ENCODE measurements at places on chromosomes 13 and 19.

DNA sequence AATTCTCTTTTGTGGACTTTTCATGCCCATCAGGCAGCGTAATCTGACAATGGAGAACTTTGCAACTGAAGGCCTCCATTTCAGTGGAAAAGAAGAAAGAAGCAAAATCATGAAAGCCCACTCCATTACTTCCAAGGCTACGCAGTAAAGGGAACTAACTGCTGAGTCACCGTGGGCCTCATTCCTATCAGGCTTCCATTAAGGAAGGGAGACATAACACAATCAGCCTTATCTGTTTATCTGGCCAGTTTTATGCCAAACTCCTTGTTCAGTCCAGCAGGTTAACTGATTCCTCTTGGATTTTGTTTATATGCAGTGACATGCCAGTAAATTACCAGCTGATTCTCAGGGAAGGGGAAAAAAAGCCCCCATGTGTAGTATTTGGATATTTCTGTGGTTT is 56.8 kb upstream of the KATNAL1 start:
- no peak for DNase-seq

GRCh38 chr19:15124572-15125231 is 17.5 kb downstream of the SYDE1 start:
- no peak for DNase-seq

DNA sequence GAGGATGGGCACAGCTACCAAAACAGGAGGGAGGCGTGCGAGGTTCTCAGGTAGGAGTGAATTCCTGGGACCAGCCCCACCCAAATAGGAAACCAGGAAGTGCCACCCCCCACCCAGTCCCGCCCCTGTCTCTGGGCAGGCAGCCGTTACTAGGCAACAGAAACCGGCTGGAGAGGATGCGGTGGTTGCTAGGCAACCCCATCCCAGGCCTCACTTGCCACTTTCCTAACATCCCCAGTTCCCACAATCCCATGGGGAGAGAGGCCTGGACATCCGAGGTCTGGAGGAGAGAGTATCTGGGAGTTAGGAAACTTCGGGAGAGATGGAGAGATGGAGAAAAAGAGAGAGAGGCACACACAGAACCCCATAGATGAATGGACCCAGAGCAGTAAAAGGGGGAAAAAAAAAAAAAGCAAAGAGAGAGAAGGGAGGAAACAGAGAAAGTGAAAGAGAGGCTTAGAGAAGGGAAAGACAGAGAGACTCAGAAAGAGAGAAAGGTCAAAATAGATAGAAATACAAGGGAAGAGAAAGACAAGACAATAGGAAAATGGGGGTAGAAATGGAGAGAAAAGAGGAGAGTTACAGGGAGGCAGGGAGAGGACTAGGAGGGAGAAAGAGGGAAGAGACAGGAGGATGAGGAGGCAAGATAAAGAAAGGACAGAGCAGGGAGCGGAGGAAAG is 3.8 kb downstream of the GRIK5 start:
- DNase-seq, result no peak

DNA sequence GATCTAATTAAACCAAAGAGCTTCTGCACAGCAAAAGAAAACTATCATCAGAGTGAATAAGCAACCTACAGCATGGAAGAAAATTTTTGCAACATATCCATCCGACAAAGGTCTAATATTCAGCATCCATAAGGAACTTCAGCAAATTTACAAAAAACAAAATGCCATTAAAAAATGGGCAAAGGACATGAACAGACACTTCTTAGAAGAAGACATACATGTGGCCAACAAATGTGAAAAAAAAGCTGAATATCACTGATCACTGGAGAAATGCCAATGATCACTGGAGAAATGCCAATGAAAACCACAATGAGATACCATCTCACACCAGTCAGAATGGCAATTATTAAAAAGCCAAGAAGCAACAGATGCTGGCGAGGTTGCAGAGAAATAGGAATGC is 32.5 kb downstream of the ZNF582 start:
- no peak for DNase-seq

- DNase-seq, result no peak
Observed at GRCh38 chr19:14265290-14266036, 59.5 kb upstream of the ADGRL1 start.

DNA sequence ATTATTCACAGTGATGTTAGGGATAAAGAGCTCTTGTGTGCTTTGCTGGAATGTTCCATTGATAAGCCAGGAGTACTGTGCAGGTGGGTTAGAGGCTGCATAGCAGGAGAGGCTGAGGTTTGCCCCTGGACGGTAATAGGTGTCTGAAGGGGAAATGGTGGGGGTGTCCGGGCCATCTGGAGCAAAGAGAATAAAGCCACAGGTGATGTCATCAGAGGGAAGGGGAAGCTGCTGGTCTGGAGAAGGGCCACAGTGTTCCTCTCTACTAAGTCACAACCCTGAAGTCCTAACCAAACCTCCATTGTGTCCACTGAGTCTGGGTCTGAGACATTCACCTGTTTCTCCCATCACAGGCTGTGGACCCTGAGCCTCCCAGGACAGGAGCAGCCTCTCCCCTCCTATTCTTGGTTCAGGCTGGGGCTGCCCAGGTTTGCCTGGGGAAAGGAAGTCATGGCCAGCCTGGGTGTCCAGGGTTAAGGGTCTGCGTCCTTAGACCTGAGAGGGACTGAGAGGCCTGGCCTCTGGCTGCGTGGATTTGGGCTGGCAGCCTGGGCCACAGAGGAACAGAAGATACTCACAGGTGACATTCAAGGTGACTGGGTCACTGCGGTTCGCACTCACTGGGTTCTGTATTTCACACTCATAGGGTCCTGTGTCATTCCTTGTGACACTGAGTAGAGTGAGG is 6.8 kb downstream of the CEACAM1 start:
- no peak for DNase-seq

DNA sequence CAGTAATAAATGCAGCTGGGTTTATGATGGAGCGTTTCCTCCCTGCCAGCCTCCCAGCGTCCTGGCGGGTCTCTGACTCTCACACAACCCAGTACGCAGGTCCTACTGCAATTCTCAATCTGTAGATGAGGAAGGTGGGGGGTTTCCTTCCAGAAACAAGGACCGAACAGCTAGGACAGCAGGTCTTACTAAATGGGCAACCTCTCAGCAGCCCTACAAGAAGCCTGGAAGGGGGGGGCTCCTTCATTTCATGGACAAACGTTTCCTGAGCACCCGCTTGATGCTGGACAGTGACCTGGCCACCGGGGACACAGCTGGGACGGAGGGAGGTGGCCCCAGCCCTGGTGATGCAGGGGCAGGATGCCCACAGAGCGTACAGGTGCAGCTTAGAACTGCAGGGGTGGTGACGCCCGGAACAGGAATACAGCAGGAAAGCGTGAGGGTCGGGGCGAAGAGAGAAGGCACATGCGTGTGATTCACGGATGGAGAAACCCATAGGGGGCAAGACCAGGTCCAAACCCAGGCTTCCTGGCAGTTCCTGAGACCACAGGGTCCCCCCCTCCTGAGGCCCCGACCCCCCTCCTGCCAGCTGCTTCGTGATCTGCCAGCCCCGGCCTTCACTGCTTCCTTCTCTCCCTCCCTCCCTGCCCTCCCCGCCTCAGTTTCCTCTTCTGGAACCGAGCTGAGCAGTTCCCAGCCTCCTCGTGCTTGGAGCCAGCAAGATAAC is 732 bp upstream of the C2CD4C start:
- no peak for DNase-seq

DNA sequence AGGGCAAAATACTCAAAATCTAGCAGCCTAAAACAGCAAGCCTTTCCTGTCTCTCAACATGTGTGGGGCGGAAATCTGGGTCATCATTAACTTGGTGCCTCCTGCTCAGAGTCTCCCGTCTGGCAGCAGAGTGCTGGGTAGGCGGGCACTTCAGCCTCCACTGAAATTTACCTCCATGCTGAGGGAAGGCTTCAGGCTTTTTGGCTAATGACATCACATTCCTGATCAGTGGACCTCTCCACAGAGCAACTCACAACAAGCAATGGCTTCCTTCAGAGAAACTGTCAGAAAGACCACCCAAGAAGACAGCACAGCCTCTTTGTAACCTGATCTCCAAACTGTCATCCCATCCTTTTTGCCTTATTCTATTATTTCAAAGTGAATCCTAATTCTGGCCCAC is 1109.0 kb downstream of the UQCRFS1 start:
- DNase-seq, result no peak

DNA sequence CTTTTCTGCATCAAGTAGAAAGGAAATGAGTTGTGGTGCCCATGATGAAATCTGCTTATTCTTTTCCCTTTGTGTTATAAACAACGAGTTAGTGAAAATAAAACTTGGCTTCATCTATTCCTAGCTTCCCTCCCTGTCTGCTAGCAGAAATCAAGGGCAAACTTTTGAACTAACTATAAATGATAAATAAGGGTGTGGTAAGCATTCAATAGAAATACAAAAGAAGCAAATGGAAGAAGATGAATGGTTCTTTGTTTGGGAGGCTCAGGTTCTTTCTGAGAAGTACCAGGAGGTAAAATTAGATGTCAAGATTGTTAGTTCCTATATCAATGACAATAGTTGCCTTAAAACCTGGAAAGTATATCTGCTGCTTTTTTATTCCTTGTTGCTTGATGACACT is 275.3 kb upstream of the PRR20A start:
- DNase-seq, result no peak

DNA sequence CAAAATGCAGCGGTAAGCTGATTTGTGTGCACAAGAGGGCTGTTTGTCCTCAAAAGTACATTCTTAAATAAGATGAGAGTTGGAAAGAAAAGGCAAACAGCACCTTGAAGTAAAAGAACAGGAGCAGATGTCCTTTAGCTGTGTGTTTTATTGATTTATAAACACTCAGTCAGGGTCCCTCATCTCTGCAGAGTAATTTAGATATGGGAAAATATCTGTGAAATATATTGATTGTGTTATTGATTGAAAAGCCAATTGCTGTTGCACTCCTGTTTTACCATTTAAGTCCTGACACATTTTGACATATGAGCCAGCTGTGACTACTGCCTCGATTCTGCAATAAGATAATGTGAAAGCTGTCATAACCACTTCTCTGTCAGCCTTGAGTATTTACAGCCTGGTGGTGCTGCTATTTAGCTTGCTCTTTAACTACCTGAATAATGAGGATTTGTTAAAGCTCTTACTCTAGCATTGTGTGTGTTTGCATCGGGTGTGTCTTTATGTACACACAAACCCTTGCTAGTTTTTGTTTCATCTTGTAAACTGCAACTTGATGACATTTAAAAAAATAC is 550.1 kb downstream of the DACH1 start:
- no peak for DNase-seq

GRCh38 chr13:110113284-110113764 is 193.6 kb downstream of the COL4A1 start:
- no peak for DNase-seq
